ENCODE measurements at places on chromosomes 11 and 22. TPM values are rescaled to one million over a fixed set of nuclear protein-coding genes. Genes with fewer than 3 reads are reported as not detected.

DNA sequence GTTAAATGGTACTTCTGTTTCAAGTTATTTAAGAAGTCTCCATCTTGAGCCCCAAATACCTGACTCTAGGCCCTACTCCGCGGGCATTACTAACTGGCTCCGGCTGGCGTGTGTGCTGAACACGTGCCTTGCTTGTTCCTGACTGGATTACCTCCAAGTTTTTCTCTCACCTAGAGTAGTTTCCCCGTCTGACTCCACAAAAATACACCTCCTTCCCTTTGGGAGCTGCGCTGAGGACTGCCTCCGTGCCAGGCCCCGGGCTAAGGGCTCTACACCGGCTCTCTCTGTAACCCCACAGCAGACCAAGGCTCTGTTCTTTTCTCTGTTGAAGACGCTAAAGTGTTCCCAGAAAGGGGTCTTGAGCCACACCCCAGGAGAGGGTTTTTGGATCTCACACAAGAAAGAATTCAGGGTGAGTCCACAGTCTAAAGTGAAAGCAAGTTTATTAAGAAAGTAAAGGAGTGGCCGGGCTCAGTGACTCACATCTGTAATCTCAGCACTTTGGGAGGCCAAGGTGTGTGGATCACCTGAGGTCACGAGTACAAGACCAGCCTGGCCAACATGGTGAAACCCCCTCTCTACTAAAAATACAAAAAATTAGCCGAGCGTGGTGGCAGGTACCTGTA lies 61.8 kb downstream of the ANO1 start:
- DNase-seq: no peak

DNA sequence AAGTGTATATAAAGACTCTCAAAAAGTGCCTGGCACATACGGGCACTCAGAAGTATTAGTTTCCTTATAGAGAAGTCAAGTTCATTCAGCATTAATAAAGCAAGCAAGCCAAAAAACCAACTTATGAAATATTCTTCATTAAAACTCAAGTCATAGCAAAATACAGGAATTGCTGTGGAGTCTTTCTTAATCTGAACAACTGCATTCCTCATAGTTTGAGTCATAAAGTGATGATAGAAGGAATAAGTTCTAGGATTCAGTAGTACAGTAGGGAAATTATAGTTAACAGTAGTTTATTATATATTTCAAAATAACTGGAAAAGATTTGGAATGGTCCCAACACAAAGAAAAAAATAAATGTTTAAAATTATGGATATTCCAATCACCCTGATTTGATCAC lies 200.3 kb downstream of the C11orf91 start:
- no peak for DNase-seq

Gene RASSF10
- not detected for polyA plus RNA-seq

DNA sequence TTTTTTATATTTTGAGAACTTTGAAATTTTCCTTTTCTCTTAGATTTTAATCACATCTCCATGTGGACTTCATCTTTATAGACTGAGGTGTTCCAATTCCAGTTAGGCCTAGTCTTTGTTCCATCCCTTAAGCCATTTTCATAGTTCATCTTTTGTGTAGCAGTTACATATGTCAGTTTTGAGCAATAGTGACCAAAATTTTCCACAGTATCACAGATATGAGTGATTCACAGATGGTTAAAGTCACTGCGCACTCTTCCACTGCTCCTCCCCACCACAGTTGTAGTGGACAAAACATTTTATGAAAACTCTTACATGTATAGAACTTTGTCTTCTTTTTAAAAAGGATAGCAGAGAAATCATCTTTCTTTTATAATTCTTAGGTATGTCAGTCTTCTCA lies 42.8 kb downstream of the YAP1 start:
- DNase-seq: no peak

GRCh38 chr11:130121445-130121978 lies 38.1 kb upstream of the ST14 start:
- peak; percentile 79 for DNase-seq

GRCh38 chr11:100752371-100753171 lies 65.5 kb downstream of the ARHGAP42 start:
- DNase-seq: no peak

DNA sequence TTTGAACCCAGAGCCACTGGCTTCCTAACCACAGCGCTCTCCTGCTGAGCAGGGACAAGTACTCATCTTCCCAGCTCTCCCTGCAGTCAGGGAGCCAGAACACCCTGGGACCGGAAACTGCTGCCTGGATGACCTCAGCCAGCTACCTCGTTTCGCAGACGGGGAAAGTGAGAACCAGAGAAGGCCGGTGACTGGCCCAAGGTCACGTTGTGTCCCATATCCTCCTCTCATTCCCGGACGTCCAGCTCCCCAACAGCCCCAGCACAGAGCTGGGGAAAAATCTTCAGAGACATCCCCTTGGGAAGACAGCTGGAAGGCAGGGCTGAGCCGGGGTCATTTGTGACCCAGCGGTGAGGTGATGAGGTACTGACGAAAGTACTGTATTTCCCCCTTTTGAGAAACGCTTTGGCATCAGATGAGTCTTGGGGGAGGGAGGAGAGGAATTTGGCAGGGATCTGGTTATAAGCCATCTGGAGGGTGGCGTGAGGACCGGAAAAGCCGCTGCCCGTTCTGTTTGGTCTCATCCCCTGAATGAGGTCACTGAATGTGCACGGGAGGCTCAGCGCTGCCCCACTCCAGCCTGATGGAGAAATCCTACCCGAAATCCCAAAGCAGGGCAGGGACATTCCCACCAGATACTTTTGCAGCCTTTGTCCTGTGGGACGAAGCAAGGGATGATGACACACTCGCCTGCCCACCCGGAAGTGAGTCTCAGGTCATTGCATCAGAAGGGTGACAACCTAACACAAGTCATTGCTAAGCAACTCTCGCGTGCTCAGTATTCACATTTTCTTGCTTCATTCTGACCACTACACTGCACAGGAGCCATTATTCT lies 41.1 kb downstream of the LIF start:
- DNase-seq: peak; percentile 98

Gene GPR83
- 0.05 TPM for polyA plus RNA-seq

- DNase-seq: no peak
Measured at GRCh38 chr22:35349368-35349703, 31.6 kb upstream of the HMOX1 start.

DNA sequence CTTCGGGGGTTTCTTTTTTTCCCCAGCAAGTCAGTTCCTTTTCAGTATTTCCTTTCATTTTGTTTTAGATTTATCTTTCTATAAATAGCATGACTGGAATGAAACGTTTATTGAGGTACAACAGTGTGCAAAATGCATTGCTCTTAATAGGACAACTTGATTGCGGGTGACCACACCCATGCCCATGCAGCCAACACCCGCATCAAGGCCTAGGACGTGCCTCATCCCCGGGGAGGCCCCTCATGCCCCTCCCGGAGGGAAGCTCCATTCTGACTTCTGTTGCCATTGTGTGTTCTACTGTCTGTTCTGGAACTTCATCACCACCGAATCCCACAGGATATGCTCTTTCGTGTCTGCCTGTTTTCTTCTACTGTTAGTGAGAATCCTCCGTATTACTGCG lies 82.2 kb downstream of the RPS6KA4 start:
- DNase-seq: no peak

DNA sequence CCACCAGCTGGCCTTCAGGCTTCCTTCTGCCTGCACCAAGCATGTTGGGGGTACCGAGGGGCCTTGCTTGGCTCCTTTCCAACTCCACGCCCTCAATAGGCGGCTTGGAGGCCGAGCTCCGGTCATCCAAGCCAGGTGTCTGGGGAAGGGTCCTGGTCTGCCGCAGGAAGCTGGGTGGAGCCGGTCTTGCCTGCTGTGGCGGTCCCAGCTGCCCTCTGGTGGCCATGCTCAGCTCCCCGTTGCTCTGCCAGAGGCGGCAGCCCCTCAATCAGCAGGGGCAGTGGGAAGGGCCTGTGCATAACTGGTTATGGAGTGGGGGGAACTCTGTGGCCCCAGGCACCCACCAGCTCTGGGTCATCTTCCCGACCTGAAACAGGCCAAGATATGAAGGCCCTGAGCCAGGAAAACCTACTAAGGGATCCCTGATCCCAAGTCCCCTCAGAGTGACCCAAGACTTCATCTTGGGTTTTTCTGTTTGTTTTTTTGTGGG lies 3.2 kb downstream of the ARVCF start:
- DNase-seq: peak; percentile 52

Gene CCDC15
- polyA plus RNA-seq: 1.2 TPM

Gene LRRC74B
- polyA plus RNA-seq: not detected

DNA sequence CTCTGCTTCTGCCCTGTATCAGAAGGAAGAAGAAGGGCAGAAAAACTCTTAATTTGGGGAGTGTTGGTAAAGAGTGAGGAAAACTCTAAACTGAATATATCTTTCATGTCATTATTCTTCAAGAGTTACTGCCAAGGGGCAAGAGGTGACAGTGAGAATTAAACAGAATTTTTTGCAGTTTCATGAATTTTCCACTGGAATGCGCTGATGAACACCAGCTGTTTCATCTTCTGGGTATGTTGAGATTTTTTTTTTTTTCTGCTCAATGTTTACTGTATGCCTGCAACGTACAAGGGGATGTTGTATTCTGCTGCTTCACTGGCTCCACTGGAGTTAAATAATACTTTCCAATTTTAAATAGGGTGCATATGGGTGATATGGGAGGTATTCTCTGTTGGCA lies 117.8 kb downstream of the FAM76B start:
- DNase-seq: peak; percentile 90

Gene TRIM48
- not detected for polyA plus RNA-seq

- DNase-seq: no peak
Measured at GRCh38 chr11:132042296-132042695, 671.9 kb downstream of the NTM start.

GRCh38 chr11:105986554-105986953 lies 35.5 kb downstream of the MSANTD4 start:
- no peak for DNase-seq

Gene OR8J3
- not detected for polyA plus RNA-seq

DNA sequence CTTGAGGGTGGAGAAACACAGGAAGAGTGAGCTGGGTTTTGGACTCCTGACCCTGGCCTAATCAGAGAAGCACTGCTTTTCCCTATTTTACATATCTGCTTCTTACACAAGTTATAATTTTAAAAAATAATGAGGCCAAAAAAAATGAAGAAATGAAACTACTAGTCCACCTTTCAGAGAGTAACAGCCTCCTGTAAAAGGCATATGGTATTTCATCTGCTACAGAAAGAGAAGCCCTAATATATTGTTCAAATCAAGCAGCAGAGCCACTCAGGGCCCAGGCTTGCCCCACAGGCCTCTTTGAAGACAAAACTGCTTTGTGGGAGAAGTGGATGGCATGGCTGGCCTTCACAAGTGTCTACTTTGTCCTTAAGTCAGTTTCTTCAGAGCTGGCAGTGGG lies 10.0 kb downstream of the DIXDC1 start:
- no peak for DNase-seq

DNA sequence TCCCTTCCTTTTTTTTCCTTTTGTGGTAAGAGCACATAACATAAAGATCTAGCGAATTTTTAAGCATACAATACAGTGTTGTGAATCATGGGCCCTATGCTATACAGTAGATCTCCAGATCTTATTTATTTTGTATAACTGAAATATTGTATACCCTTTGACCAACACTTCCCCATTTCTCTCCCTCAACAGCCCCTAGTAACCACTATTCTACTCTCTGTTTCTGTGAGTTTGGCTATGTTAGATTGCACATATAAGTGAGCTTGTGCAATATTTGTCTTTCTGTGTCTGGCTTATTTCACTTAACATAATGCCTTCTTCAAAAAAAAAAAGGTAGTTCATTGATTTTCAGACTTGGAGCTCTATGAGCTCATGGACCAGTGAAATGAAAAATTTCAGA lies 180.5 kb downstream of the C11orf91 start:
- DNase-seq: no peak

DNA sequence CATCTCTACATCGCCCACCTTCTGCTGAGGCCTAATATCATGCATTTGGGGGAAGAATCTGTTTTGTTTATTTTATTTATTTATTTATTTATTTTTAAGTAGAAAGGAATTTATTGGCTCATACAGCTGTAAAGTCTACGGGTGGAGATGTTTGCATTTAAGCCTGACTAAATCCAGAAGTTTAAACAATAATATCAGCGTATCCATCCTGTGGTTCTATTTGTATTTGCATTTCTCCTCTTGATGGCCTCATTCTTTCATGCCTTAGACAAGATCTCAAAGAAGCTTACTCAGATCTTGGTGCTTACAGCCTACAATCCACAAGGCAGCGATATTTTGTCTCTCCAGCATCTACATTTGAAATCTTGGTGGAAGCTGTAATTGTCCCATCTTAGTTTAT lies 67.1 kb upstream of the CARD18 start:
- peak; percentile 2 for DNase-seq

- DNase-seq: peak; percentile 60
Measured at GRCh38 chr11:30935861-30936260, 349.7 kb upstream of the MPPED2 start.

Gene VSTM5
- 0.50 TPM for polyA plus RNA-seq

GRCh38 chr11:125429174-125429707 lies 66.8 kb downstream of the FEZ1 start:
- peak; percentile 54 for DNase-seq

DNA sequence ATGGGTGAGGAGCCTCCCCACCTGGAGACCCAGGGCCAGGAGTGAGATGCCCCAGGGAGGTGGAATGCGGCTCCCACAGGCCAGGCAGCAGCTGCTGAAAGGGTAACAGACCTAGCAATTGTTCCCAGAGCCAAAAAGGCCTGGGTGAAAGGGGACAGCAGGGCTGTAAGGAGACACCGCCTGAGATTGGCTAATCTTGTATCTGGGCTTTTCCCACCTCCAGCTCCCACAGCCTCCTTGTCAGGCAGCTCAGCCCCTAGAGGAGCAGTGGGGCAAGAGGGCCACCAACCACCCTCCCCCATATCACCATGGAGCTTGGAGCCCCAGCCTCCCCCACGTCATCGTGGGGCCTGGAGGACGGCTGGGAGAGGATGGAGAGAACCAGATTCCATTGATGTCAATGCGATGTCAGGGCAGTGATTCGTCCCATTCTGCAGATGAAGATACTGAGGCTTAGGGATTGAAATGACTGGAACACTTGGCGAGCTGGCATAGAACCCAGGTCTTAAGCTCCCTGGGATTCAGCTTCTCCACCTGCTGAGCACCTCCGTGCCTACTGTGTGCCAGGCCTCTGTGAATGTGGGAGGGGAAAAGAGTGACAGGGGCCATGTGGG lies 2.9 kb upstream of the MGAT3 start:
- DNase-seq: peak; percentile 27

Gene OR52N4
- 0.08 TPM for polyA plus RNA-seq

GRCh38 chr22:37166675-37167066 lies 17.0 kb upstream of the IL2RB start:
- DNase-seq: peak; percentile 61

GRCh38 chr11:8948886-8949285 lies 6.1 kb upstream of the ASCL3 start:
- no peak for DNase-seq

DNA sequence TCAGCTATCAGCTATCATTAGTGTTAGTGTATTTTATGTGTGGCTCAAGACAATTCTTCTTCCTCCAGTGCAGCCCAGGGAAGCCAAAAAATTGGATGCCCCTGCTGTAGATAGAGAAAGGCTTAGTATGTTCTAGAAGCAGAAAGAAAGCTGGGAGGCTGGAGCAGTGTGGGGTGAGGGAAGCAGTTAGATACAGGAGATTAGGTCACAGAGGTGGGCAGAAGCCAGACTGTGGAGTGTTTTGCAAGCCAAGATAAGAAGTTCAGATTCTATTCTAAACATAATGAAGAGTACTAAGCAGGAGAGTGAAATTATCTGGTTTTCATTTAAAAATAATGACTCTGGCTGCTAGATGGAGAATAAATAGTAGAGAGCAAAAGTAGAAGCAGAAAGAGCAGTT lies 381.7 kb downstream of the DCDC1 start:
- no peak for DNase-seq

- DNase-seq: no peak
Measured at GRCh38 chr22:20464096-20464614, 26.5 kb upstream of the SCARF2 start.

- DNase-seq: no peak
Measured at GRCh38 chr11:9693801-9694553, 30.1 kb downstream of the SWAP70 start.

Measured in fibroblast of lung (primary cell).